GOT3 (cell line): ENCODE measurements at places on chromosomes 1 and 21.

- no peak for DNase-seq
Observed at GRCh38 chr1:211126622-211127021, 7.3 kb downstream of the KCNH1 start.

- no peak for DNase-seq
Observed at GRCh38 chr1:184854036-184854435, 99.4 kb upstream of the EDEM3 start.

- DNase-seq: no peak
Observed at GRCh38 chr21:29748391-29749167, 191.2 kb downstream of the GRIK1 start.

DNA sequence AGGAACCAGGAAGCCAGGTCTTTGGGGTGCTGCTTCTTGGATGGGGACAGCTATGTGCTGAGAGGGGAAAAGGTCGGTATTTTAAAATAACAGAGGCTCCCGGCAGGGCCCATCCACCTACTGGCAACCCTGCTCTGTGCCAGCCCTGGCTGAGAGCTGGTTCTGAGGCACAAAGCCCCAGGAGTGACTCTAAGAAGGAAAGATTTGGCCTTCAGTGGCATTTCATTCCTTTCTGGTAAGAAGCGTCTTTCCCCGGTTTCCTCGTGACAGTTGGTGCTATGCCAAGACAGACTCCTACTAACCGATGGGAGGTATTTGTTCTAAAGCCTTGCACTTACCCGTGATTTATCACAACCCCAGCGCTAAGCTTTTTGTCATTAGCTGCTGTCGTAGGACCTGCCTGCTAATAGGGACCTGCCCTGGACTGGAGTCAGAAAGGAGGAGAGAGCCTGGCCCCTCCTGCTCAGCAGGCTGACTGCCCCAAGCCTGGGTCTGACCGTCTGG, 123.1 kb upstream of the ADAR start:
- DNase-seq: no peak

DNA sequence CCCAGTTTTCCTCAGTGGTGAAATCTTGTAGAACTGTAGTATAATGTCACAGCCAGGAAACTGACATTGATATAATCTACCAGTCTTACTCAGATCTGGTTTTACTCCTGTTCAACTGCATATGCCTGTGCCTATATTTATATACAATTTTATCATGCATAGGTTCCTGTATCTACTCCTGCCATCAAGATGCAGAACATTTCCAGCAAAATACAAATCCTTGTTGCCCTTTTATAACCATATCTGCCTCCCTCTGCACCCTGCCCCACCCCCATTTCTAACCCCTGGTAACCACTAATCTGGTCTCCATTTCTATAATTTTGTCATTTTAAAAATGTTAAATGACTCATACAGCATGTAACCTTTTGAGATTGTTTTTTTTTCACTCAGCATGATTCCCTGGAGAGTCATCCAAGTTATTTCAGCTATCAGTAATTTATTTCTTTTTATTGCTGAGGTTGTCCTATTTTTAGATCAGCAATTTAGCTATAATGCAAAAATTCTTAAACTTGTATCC, 8.1 kb downstream of the UTP25 start:
- no peak for DNase-seq

DNA sequence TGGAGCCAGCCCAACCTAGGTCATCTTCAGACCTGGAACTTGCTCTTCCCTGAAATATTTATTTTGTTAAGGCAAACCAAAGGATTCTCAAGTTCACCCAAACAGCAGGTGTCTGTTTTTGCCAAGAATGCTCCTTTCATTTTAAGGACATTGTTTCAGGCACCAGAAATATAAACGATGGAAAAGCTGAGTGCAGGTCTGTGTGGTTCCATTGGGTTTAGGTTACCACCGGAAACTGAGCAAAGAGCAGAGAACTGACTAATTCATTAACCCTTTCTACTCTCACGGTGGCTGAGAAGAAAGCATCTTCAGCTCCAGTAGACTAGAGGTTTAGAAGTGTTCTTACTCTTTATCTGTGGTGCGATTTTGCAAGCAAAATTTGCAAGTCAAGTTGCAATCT, 38.0 kb upstream of the ZC3H11B start:
- DNase-seq: no peak

- no peak for DNase-seq
Observed at GRCh38 chr1:8120693-8121260, 94.7 kb upstream of the ERRFI1 start.

- DNase-seq: peak; percentile 50
Observed at GRCh38 chr1:156445789-156446263, 54.7 kb downstream of the MEF2D start.

DNA sequence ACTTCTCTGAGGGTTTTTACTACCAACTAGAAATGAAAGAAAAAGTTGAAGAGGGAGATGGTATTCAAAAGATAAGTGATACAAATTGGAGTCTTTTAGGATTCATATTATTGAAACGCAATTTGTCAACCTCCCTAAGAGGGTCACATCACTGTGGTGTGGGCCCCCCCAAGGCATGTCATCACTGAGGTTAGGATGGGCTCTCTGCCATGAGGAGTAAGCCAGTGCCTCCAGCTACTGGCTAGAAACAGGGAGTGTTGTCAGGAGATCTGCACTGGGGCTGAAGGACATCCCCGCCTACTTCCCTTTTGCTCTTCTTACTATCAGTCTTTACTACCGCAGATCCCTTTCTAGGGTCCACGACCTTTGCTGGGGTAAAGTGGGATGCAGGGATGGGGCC, 25.9 kb downstream of the ITSN1 start:
- DNase-seq: no peak

GRCh38 chr1:44347280-44347679, 7.8 kb downstream of the ERI3 start:
- DNase-seq: no peak

- no peak for DNase-seq
Observed at GRCh38 chr1:46637444-46638083, 21.0 kb upstream of the MOB3C start.

DNA sequence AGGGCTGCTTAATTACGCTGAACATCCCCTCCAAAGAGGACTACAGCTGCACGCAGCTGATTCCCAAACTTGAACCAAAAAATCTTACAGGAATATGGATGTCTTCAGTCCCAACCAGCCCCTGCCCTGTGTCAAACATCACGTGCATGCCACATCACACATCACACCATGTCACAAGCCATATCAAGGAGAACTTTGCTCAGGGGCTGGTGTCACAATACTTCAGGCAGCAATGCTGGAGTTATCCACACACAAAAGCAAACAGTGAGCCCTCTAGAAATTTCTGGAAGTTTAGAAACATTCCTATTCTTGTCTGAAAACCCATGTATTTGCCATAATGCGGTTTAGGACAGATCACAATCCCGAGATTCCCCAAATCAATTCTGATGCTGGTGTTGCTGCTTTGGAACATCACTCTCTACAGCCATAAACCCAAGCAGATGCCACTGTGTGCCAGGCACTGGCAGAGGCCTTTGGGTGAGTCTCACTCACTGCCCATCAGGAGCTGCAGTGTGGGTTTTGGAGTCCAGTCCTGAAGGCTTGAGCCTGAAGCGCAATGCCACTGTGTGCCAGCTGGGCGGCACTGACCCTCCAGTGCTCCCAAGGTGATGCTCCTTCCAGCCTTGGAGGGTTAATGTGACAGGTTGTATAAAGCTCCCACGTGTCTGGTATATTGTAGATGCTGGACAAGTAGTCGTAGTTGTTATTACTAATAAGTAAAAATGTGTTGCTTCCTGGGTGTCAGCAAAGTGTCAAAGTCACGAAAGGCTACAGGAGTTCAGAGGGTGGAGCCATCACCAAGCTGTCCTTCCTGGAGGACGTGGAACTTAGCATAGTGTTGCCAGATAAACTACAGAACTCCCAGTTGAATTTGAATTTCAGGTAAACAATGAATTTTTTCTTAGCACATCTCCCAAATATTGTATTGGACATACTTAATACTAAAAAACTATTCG, 20.1 kb upstream of the EFNA1 start:
- no peak for DNase-seq

DNA sequence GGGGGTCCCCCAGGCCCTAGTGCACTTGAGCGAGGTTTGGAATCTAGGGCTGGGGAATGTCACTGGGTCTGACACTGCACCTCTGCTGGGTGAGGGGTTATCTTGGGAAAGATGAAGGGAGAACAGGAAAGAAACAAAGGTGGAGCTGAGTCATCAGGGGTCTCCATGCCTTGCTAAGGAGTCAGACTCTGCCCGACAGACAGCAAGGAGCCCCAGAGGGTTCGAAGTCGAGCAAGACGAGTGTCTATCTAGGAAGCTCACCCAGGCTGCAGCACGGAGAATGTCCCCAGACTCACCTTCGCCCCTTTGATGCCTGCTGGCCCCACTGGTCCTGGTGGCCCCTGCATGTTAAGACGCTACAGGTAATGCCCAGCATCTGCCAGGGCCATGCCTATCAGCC, 18.0 kb downstream of the COL16A1 start:
- no peak for DNase-seq

GRCh38 chr1:207944571-207944970, 33.6 kb upstream of the CD34 start:
- no peak for DNase-seq

DNA sequence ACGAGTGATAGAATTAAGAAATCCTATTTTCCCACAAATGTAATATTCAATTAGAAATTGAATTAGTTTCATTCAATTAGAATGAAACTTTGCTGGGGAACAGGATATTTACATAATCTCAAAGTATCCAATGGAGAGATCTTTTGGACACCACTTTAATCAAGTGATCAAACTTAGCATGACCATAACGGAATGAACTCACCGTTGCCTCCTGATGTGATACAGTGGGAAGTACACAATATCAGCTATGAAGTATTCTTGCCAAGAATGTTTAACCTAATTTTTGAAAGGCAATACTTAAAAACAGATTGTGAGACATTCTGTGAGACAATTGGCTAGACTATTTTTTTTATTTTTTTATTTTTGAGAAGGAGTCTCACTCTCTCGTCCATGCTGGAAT, 16.6 kb downstream of the CDKN2C start:
- no peak for DNase-seq

DNA sequence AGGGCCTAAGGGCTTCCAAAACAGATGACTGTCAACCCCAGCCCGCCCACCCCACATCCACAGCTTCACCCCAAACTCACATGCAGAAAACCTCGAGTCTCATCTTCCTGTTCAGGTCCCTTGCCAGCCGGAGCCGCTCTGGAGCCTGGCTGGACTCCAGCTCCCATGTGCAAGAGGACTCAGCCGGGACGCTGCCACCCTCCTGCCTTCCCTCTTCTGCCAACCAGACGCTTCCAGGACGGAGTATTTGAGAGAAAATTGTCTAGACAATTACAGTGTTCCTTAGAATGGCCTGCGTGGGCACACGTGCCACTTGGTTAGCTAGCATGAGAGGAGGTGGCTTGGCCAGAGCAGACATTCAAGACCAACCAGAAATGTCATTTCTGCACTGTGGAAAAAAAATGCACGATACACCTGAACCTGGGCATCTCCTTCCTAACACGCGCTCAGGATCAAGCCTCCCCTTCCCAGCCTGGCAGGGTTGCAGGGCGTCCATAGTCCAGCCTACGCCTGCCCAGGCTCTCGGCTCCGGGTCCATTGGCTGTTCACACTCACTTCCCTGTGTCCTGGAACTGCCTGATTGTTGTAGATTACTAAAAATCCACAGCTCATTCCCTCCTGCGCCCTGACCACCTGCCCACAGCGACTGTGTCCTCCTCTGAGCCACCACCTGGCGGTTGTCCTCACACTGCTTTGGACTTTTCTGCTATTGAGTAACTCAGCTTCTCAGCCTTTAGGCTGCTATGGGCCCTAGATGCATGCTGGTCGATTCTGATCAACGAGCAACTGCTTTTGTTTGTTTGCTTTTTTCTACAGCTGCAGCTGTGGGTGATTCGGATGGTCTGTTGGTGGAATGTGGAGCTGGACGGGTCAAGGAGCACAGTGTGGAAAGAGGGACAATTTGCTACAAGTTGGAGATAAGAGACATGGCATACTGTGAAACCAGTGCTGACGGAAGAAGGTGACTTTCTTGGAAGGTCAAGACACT, at the start of gene CLDN14:
CLDN14 (minus strand) TSS at position 708 of the 988 bp plus-strand sequence. CDS start 18,427 bp downstream, outside the sequence.
- no peak for DNase-seq

DNA sequence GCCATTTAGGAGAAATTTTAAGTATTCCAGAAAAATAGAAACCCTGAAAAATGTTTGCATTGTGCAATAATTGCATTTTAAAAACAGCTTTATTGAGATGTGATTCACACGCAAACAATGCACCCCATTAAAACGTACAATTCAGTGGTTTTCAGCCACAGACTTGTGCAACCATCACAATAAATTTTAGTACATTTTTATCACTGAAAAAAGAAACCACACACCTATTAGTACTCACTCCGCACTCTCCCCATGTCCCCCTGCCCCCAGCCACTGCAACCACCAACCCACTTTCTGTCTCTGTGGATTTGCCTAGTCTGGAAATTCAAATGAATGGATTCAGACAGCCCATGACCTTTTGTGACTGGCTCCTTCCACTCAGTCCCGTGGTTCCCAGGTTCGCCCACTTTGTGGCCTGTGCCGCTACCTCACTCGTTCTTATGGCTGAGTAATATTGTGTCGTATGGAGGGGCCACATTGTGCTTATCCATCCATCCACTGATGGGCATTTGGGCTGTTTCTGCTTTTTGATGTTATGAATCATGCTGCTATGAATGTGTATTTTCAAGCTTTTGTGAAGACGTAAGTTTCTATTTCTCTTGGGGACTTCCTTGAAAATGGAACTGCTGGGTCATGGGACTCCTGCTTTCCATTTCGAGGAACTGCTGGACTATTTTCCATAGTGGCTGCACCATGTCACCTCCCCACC, 147.7 kb upstream of the ARHGEF16 start:
- DNase-seq: peak; percentile 13

DNA sequence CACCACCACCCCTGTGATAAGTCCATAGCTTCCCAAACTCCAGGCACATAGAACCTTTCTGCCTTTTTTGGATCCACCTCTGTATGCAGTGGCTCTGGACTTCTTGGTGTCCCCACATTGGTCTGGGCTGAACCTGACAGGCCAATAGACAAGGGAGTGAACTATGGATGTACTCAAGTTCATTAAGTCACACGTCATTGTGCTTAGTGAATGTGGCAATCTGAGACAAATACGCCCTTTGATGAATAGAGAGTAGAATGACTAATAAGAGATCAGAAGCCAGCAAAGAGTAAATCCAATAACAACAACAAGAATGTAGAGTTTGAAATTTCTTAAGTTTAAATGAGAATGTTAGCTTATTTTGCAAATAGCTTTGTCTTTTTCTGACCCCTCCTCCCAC, 114.8 kb downstream of the ST6GALNAC3 start:
- DNase-seq: no peak

- DNase-seq: no peak
Observed at GRCh38 chr1:54796902-54797301, 4.2 kb downstream of the TTC22 start.

DNA sequence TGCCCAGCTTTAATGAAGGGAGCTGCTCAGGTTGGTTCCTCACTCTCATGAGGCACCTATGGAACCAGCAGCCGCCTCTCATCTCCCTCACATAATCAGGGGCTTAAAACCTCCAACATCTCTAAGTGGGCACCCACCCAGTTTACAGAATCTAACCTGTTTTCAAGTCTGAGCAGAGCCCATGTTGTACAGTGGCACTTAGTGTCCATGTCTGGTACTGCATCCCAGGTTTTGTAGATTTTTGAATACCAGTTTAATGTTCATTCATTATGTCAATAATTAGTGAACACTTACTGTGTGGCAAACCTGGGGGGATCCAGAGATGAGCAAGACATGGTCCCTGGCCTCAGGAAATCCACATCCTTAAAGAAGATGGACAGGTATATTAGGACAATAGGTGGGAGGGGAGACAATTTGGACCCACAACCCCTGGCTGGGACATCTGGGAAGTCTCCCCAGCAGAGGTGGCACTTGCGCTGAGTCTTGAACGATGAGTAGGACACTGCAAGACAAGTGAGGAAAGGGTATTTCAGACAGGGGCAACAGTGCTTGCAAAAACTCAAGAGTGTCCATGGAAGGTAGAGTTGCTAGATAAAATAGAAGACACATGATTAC, 83.3 kb downstream of the LACTBL1 start:
- no peak for DNase-seq

GRCh38 chr1:46067652-46068051, 64.8 kb downstream of the PIK3R3 start:
- DNase-seq: no peak
